Activated naive CD4-positive, alpha-beta T cell (primary cell): ENCODE measurements at places on chromosomes 3 and 15.

DNA sequence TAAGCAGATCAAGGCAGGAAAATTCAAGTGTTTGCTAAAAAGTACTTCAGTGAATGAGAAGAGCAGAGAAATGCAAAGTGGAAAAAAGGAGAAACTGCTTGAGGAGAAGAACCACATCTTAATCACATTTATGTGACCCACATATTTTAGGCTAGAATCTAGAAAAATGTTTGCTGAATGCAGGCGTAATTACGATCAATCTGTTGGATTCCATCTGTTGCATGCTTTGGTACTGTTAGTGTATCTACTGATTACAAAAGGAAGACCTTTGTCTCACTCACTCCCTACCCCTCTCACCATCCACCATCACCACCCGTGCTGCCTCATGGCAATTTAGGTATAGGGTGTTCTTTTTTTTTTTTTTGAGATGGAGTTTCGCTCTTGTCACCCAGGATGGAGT, 9.7 kb upstream of the TBL1XR1 start:
- no peak for DNase-seq

DNA sequence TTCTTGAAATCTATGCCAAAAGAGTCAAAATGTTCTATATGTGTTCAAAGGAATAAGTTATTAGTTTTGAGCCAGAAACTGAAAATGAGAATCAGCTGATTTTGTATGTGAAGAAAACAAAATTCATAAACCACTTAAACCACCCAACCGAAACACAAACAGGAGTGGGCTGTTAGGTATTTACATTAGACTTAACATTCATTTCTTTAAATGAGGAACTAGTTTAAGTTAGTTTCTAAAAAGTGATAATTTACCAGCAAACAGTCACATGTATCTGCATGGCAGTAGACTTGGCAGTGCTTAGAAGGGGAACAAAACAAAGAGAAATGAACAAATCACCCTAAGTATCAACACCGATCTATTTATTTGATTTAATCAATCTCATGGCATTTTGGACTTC, 128.0 kb downstream of the GMNC start:
- no peak for DNase-seq

GRCh38 chr3:196740481-196741248, 1.0 kb downstream of the PAK2 start:
- no peak for DNase-seq

DNA sequence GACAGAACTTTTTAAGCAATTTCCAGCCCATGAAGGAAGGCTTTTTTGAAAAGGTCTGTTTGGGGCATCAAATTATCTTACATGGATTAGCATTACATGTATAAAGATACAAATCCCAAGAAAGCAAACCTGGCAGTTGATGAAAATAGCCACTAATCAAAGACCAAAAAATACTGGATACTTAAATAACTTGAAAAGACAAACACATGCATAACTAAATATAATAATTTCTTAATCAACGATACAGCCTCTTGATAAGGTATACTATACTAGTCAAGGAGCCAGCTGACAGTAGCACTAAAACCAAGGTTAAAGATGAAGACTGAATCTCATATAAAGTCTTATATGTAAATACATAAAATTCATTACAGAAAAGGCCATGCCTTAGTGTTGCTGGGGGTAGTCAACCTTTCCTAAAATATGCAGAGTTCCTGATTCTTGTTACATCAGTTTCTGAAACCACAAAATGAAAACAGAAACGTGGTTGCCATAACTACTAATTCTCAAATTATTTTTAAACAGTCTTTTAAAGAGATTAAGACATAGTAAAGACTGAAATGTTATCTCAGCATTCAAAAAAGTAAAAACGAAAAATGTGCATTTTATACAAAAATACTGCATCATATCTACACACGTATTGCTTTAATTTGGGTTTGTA, 2.0 kb downstream of the ANKRD28 start:
- DNase-seq = no peak

DNA sequence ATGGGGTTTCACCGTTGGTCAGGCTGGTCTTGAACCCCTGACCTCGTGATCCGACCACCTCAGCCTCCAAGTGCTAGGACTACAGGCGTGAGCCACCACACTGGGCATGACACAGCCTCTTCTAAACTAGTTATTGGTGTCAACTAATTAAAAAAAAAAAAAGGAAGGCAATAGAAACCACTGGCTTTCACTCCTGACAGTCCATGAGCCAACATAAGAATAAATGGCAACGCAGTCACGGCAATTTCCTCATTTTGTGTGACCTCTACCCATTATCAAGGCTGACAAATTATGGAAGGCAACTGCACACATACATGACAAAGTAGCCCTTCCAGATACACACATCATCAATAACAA, 5.9 kb downstream of the ARHGEF3 start:
- no peak for DNase-seq

- DNase-seq = no peak
Measured at GRCh38 chr3:45510519-45510918, 84.0 kb upstream of the LIMD1 start.

GRCh38 chr15:101346928-101347327, 51.9 kb upstream of the SNRPA1 start:
- no peak for DNase-seq

DNA sequence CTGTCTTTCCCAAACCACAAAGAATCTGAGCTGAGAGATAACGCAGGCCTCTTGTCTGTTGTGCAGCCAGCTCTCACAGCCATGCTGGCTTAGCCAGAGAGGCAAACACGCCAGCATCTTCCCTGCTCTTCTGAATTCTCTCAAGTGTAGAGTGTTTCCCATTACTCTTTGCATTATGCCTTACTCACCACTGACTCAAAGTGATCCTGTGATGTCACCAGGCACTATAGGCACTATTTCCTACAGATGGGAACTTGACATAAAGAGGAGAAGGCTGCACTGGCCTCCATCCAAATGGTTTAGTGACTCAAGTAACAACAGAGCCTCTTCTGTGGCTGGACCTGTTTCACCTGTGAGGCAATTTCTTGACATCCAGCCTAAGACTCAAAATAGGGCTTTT, 44.4 kb downstream of the PDZRN3 start:
- DNase-seq = no peak

DNA sequence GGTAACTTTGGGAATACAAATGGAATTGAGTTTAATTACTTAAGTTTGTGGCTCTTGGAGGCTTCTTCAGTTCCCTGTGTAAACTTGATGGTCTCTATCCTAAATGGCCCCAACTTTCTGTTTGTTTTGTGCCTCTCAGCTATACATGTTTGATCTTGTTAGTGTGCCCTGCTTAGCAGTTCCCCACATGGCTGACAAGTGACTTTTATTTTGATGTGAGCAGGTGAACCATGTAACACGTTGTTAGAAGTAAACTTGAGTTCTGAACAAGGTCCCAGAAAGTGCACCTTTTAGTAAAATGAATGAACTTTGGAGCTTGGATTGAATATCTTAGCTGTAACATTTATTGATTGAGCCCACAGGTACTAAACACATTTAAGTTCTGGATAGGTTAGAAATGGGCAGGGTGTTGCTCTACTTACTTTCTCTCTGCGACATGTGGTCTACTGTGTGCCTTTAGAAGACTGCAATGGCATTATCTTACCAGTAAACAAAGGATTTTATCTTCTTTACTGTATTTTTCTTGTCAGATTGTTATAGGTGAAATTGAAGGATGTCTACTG, 4.5 kb downstream of the LSM3 start:
- DNase-seq = no peak

DNA sequence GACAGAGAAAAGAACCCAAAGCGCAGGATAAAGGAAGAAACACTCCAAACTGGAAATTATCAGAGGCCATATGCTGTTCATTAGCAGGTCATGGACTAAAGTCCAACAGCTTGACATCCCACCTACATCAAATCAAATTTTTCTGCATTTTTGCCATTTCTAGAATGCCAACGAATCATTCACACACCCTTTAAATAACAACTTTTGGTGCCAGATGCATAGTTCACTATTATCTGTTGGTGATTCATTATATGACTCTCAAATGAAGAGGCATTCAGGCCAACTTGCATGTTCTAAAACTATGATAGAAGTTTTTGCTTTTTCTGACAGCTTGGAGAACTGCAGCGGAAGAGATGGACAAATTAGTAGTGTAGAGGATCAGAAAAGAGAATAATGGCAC, 529.8 kb upstream of the NAALADL2 start:
- no peak for DNase-seq

DNA sequence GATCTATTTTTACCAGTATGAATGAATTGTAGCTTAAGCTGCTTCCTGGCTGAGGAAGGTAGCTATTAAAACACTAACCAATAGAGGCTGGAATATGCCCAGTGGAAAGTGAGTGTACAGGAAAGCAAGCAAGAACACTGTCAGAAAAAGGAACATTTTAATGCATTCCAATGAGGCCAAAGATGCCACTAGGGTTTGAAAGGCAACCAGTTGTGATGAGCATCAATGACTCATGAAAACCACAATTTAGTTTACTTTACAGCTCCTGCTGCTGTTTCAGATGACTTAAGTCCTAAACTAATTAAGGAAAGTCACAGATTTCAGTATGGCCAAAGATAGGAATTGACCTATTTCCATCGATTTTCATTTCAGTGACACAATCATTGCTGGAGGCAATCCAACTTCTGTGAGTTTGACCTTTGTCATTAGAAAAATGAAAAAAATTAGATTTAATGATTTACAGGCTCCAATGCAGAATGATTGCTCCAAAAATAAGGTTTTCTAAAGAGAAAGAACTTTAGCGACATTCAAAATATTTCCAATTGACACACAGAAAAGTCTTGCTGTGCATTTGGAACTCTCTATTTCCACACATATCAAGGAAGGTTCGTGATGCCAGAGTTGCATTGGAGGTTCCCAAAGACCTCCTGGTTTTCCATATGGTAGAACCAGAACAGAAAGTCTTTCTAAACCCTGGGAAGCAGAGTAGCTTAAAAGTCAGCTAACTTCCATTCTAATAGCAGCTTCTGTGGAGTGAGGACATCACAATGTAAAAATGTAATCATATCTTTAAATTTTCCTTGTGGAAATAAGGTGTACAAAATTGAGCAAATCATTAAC, 103.0 kb downstream of the SUCNR1 start:
- no peak for DNase-seq

DNA sequence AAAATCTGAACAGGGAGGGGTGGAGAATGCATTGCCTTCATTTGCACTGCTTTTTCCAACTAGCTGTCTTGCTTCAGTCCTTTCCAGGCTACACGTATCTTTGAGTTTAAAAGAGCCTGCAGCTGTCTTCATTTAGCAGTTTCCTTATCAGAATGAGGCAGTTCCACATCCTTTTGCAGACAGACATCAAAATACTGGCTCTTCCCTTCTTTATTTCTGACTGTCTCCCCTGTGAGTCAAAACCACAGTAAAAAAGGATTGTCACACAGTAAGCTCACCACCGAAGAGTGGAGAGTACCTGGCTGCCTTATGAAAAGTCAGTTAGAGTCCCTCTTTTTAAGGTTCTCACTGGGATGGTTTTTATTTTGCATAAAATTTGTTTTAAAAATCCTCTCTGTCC, 205.5 kb upstream of the CD96 start:
- DNase-seq = no peak

DNA sequence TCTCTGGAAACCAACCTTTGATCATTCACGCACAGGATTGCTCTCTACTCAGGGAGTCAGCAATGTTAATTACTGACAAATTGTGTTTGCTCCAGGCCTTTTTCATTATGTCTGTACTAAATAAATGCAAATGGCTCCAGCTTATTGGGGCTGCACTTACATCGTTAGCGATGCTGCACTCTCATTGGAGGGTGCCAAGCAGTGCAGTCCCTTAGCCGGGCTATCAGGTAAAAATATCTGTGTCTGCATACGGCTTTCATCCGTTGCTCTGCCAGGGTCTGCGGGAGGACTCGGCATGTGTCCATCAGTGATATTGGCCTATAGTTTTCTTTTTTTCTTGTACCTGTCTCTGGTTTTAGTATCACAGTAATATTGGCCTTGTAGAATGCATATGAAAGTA, 471.5 kb upstream of the CADM2 start:
- no peak for DNase-seq

- no peak for DNase-seq
Measured at GRCh38 chr3:194986208-194987043, 284.5 kb downstream of the XXYLT1 start.

DNA sequence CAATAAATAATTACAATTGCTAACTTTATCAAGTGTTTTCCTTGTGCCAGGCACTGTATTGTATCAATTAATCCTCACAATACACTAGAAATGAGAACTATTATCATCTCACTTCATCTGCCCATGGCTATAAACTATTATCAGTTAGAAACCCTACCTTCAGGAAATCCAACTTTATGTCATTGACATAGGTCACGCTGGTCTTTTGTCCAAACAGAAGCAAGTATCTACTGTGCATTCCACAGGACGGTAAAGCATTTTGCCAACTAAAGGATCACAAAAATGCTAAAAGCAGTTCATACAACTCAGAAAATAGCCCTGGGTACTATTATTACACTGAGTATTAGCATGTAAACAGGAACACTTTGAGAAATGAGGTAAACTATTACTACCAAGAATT, 9.6 kb downstream of the DENND6A start:
- no peak for DNase-seq

GRCh38 chr3:38632989-38633388, 16.5 kb downstream of the SCN5A start:
- DNase-seq = no peak

DNA sequence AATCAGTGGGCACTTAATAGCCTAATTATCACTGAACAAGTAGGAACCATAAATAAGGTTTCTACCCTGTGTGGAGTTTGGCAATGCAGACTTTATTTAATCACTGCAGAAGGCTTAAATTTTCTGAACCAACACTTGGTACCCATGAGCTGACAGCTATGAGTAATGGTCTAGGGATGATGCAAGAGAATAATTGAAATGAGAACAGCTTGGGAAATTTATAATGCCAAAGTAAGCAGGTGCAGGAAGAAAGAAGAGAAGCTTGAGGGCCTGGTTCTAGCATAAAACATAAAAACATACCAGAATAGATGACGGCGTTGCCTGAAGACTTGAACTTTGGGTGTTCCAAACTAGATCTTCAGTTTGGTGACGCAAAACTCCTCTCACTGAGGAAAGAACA, 67.0 kb downstream of the IMPG2 start:
- no peak for DNase-seq

- DNase-seq = no peak
Measured at GRCh38 chr3:11467875-11468274, 175.8 kb downstream of the VGLL4 start.

- DNase-seq = no peak
Measured at GRCh38 chr3:79297245-79297960, 470.4 kb downstream of the ROBO1 start.

- DNase-seq = no peak
Measured at GRCh38 chr15:39785841-39786240, 3.2 kb upstream of the FSIP1 start.

- DNase-seq = no peak
Measured at GRCh38 chr3:129106866-129107565, 14.6 kb downstream of the RAB43 start.

- DNase-seq = no peak
Measured at GRCh38 chr3:184377882-184378445, at the start of gene THPO. Gene THPO, minus strand, starts transcription at chr3:184378207. Its CDS starts 1,948 bp downstream, at chr3:184376259.

DNA sequence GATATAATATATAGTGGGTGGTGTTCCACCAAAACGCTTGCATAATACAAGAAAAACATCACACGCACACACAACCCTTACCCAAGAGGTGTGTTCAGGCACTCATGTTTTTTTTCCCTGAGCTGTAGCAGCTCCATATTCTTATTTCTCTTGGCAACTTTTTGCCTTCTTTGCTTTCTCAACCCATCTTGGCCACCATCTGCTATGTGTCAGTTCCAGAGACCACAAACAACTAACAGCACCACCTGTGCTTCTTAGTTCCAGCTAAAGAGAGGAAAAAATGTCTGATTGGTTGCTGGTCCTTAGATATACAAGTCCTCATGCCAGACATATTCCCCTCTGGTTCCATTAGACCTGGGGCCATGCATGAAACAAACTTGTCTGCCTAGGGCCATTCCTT, 11.9 kb downstream of the ACTC1 start:
- no peak for DNase-seq
